ENCODE measurements at places on chromosomes 1 and 21. TPM values are rescaled to one million over a fixed set of nuclear protein-coding genes. Genes with fewer than 3 reads are reported as not detected.

GRCh38 chr1:117093870-117094621 is 27.5 kb downstream of the TRIM45 start:
- peak; percentile 37 for DNase-seq

DNA sequence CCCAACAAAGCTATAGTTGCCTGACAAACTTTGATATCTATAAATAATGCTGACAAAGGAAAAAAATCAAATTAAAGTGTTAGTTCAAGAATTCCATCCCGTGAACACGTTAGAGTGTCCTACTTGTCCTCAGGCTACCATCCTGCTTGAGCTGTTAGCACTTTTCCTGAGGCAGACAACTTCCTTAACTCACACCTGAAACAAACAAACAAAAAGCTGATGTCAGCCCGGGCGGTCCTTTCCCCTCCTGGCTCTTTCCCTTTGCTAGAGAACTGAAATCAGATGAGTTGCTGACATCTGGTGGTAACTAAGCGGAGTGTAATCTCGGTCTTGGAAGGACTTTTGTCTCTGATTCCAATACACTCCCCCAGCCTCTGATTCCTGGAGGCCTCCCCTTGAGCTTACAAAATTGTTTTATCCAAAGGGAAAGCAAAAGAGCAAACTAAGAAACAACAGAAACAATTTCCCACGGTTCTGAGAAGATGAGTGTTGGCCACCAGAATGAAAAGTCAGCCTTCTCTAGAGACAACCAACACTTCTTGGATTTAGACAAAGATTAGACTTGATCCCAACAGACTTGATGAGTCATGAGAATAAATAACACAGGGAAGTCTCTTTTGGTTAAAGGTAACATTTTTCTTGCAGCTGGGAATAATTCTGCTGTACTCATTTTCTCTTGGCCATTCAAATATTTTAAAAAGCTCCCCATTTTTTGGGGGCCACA is 135.4 kb downstream of the PROX1 start:
- peak; percentile 79 for DNase-seq

DNA sequence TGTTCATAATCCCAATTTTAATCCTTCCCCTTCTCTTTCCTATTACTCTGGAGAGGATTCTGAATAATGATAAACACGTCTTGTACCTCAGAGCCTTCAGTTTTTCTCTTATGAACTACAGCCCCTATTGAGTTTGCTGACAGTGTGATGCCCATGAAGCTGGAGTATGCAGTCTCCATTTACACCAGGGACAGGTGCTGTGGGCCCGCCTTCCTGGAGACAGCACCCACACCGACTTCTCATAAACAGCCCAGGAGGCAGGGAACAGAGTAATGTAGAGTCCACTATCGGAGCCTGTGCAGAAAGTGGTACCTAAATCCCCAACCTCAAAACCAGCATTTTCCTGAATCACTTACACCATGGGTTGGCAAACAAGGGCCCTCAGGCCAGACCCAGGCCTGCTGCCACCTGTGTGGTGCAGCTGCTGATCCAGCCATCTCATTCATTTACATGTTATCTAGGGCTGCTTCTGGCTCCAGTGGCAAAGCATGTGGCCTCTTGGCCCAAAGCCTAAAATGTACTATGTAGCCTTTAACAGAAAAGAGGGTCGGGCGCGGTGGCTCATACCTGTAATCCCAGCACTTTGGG is 95.1 kb upstream of the KRTAP19-8 start:
- DNase-seq: no peak

The TAS1R1 gene
- total RNA-seq: not detected

The APCS gene
- total RNA-seq: not detected

DNA sequence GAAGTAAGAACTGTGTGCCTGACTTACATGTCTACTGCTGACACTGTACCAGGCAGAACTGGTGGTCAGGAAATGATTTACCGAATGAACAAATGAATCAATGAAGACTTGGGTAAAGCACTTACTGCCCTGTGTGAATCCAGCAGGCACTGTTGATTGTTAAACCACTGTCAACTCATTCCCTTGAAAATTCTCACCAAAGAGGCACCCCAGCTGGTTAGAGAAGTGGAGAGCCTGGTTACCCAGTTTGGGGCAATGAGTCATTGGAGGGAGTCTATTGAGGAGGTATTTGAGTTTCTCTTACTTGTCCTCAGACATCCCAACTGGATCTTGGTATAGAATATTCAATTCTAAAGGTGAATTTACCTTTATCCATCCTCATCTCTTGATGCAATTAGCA is 34.2 kb downstream of the JUN start:
- no peak for DNase-seq

The DVL1 gene
- total RNA-seq: 105 TPM

- DNase-seq: peak; percentile 94
These were observed 338.1 kb upstream of the SNX7 start for GRCh38 chr1:98323388-98323787.

The PEF1 gene
- 97.8 TPM for total RNA-seq

DNA sequence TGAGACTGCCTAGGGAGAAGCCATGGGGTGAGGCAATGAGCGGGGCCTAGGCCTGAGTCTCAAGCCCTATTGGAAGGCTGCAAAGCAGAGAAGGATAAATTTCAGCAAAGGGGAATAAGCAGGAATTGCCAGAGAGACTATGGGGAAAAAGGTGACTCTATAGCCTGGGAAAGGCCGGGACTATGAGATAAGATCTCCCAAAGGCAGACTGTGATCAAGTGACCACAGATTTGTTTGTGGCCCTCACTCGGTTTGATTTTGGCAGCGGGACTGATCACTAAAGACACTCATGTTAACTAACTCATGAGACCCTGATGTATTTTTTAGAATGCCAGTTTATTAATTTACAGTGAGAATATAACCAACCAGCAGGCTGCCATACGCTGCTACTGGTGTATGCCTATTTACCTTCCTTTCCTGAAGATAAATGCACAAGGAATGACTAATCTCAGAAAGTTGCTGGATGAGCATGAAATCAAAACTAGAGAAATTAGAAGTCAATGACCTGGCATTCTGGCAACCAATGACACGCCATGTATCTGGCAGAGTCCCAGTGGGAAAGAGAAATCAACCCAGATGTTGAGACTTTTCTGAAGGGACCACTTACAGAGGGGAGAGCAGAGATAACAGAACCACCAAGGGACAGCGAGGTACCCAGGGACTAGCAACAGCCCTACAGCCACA is 4.3 kb downstream of the HSF2BP start:
- DNase-seq: no peak

DNA sequence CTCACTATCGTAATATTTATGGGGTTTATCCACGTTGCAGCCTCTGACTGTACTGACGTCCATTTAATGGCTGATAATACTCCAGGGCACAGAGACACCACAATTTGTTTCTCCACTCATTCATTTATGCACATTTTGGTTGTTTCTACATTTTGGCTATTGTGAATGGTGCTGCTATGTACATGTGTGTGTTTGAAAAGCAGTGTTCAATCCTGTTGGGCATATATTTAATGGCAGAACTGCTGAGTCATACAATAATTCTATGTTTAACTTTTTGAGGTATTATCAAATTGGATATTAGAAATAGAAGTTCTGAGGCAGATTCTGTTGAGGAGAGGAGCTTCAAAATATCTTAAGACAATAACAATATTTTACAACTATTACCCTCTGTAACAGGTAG is 39.0 kb upstream of the NADK start:
- DNase-seq: no peak

The NFASC gene
- total RNA-seq: 0.63 TPM

GRCh38 chr1:217188280-217189237 is 442.3 kb downstream of the GPATCH2 start:
- peak; percentile 4 for DNase-seq

DNA sequence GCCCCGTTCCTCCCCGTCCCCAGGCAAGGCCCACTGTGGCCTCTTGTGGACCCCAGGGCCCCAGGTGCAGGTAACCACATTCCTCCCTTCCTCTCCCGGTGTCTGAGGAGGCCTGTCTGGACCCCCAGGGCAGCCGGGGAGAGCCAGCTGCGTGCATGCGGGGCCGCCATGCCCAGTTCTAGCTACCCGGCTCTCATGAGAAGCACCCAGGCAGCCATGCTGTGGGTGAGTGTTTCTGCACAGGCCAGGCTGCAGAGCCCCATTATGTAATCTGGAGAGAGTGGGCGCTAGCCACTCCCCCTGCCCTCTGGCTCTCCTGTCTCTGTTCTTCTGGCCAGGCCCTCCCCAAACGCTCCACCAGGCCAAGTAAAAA is 18.4 kb upstream of the PLEKHG5 start:
- DNase-seq: no peak

DNA sequence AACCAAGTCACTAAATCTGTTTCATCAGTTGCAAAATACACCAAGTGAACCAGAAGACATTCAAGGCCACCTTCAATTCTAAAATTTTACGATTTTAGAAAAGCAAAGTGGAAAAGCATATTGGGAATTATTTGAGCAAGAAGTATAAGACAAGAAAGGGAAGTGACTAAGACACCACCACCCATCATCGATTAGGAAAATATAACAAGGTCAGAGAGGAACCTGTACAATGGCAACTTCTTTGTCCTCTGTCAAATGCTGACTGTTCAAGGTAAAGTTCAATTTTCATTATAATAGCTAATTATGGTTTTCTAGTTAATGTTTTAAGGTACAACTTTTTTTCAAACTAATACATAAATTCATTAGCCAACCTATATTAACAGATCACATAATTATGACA is 10.8 kb downstream of the FRRS1 start:
- no peak for DNase-seq

DNA sequence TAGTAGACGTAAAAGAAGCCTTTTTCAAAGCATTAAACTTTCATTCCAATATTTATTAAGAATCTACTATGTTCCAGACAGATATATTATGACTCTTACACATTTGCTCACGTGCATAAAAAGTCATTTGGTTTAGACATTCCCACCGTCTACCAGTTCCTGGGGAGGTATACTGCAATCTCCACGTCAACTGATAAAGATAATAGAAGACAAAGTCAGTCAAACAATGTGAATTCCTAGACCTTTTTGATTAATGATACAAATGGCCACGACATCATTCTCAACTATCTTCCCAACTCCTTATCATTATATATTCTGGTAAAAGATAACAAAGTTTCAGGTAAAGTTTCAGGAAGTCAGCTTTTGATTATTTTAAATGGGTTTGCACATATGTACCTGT is 69.0 kb downstream of the SIPA1L2 start:
- no peak for DNase-seq
